Stimulated activated CD4-positive, alpha-beta T cell treated with anti-CD3 and anti-CD28 coated beads, Interleukin-15, amount 100 ng/mL, for 1 hour (primary cell): ENCODE measurements at places on chromosomes 16 and 17.
A peak's percentile ranks its signal among the peaks of the same experiment; 100 is the strongest.

GRCh38 chr17:68501074-68501473 lies 11.2 kb upstream of the PRKAR1A start:
- no peak for DNase-seq

DNA sequence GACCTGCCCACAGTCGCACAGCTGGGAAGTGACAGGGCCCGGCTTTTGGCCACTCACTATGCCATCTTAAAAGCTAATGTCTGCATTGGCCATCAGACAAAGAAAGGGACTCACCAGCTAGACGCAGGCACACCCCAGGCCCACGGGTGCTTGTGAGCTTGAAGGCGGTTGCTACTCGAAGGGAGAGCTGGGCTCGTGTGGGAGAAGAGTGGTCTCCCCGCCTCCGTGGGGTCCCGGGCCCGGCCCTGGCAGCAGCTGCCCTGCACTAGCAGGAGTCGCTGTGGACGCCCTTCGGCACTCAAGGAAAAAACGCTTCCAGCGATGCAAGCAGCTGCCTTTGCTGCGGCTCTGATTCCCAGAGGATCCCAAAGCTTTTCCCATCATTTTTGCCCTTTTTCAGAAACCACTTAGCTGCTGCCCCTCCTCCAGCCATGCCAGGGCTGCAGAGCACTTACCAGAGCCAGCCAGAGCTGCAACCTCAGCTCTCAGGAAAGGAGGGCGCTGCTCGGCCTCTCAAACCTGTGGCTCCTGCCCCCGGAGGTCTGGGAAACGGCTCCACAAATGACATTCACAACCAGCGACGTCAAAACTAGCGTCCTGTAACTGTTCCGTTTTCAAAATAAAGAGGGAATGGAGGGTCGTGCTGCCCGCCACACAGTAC lies 12.3 kb downstream of the TRPV1 start:
- no peak for DNase-seq

DNA sequence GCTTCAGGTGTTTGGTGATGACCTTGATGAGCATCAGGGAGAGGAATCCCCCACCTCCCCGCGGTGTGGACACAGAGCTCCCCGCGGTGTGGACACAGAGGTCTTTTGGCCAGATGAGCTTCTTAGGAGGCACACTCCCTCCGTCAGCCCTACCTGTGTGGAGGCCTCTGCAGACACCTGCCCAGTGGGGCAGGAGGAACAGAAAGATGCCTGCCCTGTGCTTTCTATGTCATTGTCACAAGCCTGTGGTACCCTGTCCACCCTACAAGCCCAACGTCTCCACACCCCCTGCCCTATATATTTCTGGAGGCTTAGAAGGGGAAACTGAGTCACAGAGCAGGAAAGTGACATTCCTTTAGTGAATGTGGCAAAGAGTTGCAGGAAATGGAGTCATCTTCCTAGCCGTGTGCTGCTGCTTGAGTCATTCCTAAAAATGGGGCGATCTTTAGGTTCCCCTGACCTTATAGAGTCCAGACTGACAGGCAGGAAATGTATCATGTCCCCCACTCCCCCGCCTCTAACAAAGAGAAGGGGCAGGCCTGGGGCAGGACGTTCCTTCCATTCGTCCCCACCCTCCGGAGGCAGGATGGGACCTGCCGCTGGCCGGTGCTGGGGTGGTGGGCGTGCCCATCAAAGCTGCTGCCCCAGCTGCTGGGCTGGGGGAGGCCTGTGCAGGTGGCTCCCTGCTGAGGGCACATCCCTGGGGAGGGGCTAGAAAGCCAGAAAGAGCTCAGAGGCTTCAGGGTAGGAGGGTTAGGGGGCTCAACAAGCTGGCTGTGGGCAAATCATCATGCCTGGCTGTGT lies 1.0 kb upstream of the C16orf74 start:
- no peak for DNase-seq

- DNase-seq, result no peak
Measured at GRCh38 chr16:3282103-3282729, 1.1 kb upstream of the ZNF263 start.

- DNase-seq, result no peak
Measured at GRCh38 chr16:58109330-58109729, 19.9 kb downstream of the CFAP20 start.

DNA sequence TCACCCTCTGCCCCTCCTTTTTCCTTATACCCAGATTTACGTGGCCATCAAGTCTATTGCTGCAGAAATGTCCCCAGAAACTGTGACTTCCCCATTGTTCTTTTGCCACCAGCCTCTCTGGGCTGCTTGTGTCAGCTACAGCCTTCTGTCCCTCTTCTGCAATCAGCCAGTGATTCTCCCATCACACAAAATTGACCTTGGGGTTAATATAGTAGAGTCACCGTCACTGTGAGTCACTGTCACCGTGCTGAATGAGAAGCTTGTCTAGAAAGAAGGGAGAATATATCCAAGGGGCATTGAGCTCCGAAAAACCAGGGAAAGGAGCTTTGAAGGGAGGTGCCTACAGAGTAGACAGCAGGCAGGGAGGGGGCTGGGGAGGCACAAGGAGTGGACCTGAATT lies 290.5 kb downstream of the HAPSTR1 start:
- DNase-seq, result no peak

GRCh38 chr16:69316595-69317034 lies 5.5 kb downstream of the VPS4A start:
- DNase-seq, result no peak

DNA sequence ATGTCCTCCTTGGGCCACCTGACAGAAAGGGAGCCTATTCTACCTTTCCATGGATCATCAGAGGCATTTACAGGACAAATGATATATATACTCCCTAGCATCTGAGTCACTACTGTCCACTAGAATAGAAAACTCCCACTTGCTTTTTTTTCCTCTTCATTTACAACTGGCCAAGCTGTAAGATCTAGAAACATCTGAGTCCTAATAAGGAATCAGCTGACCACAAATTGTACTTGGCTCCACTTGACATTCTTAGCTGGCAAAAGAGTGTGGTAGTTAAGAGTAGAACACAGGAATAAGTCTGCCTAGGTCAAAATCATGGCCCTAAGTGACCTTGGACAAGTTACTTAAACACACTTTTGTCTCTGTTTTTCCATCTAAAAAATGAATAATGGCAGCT lies 5.2 kb downstream of the RUSF1 start:
- DNase-seq, result no peak

GRCh38 chr16:57537194-57537505 lies 779 bp upstream of the CCDC102A start:
- no peak for DNase-seq

DNA sequence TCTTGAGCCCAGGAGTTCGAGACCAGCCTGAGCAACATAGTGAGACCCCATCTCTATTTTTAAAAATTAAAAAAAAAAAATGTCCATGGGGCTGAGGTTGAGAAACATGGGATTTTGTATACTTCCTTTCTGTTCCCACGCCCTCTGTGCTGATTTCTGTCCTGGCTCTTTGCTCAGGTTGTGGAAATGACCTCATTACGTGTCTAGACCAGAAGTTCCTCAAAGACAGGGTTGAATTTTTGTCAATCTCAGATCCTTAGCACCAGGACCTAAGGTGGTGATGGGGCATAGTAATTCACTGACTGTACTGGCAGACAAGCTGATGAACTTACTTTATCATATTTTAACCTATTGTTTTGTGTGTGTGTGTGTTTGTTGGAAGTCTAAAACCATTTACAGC lies 11.2 kb upstream of the HNF1B start:
- no peak for DNase-seq

DNA sequence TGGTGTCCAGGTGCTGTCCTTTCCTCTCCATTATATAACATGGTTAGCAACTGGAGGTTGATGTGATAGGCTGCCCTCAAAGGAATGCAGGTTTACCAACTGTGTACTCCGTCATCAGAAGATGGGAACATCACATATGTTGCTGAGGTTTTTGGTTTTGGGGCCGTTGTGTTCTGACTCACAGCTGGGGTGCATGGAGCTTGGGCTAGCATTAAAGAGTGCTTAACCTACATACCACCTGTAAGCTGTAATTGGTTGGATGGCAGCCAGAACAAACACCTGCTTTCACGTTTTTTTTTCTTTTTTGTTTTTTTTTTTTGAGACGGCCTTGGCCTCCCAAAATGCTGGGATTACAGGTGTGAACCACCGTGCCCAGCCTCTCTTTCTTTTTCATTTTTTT lies 20.9 kb downstream of the TMEM11 start:
- no peak for DNase-seq

DNA sequence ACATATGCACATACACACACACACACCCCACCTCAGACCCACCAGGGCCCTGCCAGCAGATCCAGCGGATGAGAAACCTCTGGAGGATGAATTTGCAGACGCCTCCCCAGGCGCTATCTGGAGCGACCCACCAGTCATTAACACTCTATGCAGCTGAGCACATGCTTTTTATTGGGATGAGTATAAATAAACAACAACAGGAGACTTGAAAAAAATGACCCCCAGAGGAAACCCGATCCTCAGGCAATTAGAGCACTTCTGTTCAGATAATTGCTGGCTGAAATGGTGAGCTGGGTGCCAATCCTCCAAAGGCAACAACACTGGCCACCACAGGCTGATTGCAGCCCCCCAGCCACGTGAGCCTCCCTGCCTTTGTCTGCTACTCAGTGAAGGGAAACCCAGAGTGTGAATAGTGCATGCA lies 32.9 kb downstream of the DYNLRB2 start:
- DNase-seq, result no peak

GRCh38 chr16:27952811-27953210 lies 110.7 kb downstream of the GSG1L start:
- no peak for DNase-seq

DNA sequence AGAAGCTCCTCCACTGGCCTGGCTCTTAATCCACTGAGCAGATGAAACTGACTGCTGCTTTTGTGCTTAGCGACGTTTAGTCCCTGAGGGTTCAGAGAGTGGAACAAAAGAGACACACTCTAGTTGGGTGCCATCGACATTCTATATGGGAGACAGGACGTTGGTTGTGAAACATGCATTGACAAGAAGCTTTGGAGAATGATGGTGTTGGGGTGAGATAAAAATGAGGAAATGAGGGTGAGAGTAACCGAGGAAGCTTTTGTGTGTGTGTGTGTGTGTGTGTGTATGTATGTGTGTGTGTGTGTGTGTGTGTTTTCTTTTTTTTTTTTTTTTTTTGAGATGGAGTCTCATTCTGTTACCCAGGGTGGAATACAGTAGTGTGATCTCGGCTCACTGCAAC lies 89.5 kb downstream of the ABCC1 start:
- DNase-seq, result no peak

GRCh38 chr17:19533718-19534561 lies at the start of gene SLC47A1:
Gene SLC47A1, plus strand, starts transcription at chr17:19533854. Its CDS starts 86 bp downstream, at chr17:19533940.
- no peak for DNase-seq

DNA sequence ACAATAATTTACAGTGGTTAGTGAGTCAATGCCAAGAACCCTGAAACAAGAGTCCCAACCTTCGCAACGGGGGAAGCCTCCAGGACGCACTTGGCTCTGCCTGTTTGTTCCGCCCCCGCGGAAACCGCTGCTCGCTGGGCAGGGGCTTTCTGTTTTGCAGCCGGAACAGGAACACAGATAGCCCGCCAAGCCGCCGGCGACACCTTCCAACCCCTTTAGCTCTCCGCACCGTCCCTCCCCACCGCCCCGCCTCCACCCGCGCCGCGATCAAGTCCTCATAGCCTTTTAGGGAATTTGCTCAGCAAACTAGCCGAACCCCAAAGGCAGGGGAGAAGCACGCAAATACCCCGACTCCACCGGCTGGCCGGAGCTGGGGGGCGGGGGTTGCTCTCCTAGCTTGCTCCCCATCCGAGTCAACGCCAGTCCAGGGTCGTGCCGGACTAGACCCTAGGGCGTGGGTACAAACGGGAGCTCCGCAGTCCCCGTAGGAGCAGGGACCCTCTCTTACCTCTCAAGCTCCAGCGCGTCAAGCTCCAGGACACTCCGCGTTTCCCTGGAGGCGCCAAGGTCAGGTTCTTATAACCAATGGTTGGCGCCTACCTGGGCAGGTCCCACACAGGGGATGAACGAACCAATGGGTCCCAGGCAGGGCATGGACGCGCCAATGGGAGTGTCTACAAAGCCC lies at the start of gene SLFN13:
TSS of gene SLFN13 (minus strand) at position 553 of the 685 bp plus-strand sequence. CDS start 3,086 bp downstream, outside the sequence.
- peak; percentile 64 for DNase-seq

DNA sequence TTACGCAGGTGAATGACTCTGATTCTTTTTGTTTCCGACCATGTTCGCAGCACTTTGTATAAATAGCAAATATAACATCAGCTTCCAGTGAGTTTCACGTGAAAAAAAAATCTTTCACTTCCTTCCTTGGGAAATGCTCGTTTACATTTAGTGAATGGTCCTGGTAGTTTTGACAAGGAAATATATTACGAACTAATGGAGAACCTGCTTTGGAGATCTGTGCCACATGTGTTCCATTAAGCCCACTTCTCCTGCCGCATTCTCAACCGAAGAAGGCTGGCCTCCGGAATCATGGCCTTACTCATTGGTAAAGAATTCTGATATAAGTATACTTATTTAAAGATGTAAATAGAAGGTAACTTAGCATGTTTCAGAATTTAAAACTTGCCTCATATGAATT lies 3.6 kb downstream of the CRAMP1 start:
- no peak for DNase-seq

DNA sequence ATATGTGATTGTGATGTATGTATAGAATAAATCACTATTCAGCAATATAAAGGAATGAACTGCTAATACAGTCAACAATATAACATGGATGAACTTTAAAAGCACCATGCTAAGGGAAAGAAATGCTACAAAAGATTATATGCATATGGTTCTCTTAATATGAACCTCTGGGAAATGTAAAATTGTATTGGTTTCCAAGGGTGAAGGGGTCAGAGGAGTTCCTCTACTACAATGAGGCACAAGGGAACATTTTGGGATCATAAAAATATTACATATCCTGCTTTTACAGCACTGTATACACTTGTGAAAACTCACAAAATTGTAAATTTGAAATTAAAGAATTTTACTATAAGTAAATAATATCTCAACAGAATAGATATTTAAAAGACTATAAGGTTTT lies 111.4 kb downstream of the CA10 start:
- DNase-seq, result no peak

GRCh38 chr17:9755083-9755482 lies 36.3 kb downstream of the DHRS7C start:
- no peak for DNase-seq

- peak; percentile 11 for DNase-seq
Measured at GRCh38 chr17:5418858-5419355, 555 bp downstream of the NUP88 start.
